ENCODE measurements at places on chromosomes 2 and 18. TPM values are rescaled to one million over a fixed set of nuclear protein-coding genes. Genes with fewer than 3 reads are reported as not detected.

Gene TMEM247
- polyA plus RNA-seq: not detected

Gene SDC1
- 24.5 TPM for polyA plus RNA-seq

Gene CFC1
- polyA plus RNA-seq: not detected

Gene POTEJ
- polyA plus RNA-seq: not detected

DNA sequence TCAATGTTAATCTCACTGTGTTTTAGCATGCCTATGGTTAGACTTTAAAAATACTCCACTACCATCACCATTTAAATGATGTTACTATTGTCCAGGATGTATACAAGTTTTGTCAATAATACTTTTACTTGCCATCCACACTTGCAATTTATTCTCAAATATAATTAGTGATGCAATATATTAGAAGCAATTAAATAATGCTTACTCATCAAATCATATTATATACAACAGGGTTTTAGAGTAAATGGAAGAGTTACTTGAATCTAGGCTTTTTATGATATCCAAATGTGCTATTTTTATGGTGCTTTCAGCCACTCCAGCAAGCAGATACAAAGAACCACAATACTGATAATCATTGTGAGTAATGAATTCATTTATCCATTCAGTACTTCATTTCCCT lies 461.1 kb downstream of the TMEM182 start:
- no peak for DNase-seq

- no peak for DNase-seq
Measured at GRCh38 chr18:13032173-13032572, 41.0 kb downstream of the CEP192 start.

Measured in GM23248 (cell line).